ENCODE measurements at places on chromosomes 1 and 21.

DNA sequence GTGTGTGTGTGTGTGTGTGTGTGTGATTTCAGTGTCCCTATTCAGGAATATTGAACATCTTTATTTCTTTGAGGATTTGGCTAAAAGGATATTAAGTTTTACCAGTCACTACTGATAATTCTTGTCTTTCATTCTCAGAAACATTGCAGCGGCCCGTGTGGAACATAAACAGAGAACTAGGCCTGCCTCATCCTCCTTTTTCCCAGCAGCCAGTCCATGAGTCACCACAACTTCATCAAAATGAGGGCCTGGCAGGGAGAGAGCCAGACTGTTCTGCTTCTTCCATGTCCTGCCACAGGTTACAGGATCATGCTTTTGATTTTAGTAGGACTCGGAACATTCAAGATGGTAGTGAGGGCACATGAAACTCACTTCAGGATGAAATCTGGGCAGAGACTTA is 50.7 kb downstream of the LRIG2 start:
- no peak for DNase-seq

GRCh38 chr1:229285440-229285839 is 14.5 kb downstream of the RAB4A start:
- no peak for DNase-seq

- no peak for DNase-seq
These were observed 204.4 kb upstream of the ESRRG start for GRCh38 chr1:216927633-216928032.

GRCh38 chr1:16127676-16128337 is 28.1 kb downstream of the EPHA2 start:
- DNase-seq = peak; percentile 53

DNA sequence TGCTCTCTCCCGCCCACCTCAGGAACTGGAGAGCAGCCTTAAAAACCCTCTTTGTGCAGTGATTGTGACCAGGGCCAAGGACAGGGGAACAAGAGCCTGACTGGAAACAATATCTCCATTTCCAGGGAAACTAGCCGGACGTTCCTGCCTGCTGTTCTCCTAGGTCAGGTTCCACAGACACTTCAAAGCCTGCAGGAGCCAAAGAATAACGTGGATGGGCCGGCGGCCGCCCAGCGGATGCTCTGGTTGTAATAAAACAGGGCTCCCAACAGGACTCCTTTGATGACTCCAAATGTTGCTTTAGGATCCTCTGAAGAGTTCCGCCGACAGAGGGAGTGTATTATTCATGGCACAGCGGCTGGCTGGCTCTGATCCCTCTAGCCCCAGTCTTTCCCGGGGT is 162.2 kb downstream of the PLXNA2 start:
- DNase-seq = no peak

DNA sequence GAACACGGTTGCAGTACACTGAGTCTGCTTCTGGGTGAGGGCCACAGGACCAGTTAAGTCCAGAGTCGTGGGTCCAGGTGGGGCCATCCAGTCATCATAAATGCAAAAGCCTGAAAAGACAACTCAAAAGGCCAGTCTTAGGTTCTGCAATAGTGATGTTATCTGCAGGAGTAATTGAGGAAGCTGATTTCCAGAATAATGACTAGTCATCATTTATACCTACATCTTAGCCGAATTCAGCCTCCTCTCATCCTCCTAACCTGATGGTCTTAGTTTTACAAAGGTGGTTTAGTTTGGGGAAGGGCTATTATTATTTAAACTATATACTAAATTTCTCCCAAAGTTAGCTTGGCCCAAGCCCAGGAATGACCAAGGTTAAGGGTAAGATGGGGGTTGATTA is 23.5 kb upstream of the SLC5A9 start:
- no peak for DNase-seq
